ENCODE measurements at places on chromosomes 11 and 22.

DNA sequence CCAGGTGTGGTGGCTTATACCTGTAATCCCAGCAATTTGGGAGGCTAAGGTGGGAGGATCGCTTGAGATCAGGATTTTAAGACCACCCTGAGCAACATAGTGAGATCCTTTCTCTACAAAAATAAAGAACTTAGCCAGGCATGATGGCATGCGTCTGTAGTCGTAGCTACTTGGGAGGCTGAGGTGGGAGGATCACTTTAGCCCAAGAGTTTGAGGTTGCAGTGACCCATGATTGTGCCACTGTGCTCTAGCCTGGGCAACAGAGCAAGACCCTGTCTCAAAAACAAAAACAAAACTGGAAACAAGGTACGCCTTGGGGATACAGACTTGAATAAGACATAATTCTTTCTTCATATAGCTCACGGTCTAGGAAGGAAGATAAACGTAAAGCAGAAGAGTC is 63.1 kb upstream of the GRAMD1B start:
- DNase-seq: no peak

GRCh38 chr11:1881442-1882264 is 10.0 kb downstream of the PRR33 start:
- DNase-seq: no peak

GRCh38 chr11:106249617-106250239 is 172.3 kb downstream of the AASDHPPT start:
- no peak for DNase-seq

DNA sequence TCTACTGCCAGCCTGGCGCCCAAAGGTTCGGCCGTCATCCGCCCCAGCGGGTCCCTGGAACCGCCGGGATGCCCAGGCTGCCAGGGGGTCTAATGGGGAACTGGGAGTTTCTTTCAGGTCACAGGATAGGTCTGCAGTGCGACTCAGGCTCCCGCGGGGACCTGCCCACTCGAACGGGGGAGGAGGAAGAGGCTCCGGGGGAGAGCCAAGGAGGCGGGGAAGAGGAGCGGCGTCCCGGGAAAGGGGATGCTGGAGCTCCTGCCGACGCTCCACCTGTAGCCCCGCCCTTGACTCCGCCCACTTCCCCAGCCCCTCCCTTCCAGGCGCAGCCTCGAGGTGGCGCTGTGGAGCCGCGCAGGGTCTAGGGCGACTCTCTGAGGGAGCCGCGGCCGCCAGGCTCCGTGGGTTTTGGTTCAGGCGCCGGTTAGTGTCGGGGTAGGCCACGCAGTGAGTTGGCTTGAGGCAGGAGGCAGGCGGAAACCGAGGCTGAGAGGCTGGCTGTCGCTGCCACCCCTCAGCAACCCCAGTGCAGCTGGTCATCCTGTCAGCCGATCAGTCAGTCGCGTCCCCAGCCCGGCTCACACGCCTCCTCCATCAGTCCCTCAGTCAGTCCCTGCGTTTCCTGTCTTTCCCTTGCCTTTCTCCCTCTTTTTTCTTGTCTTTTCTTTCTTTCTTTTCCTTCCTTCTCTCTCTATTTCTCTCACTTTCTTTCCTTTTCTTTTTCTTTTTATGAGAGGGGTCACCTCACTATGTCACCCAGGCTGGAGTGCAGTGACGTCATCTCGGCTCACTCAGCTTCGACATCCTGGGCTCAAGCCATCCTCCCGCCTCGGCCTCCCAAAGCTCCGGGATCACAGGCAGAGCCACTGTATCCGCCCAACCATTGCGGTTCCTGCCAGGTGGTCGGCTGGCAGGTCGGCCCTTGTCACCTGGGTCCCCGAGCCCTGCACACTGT is 26.4 kb downstream of the YWHAH start:
- peak; percentile 76 for DNase-seq

GRCh38 chr11:47172740-47173336 is 3.8 kb downstream of the ARFGAP2 start:
- no peak for DNase-seq

- no peak for DNase-seq
Observed at GRCh38 chr22:27823221-27823620, 21.7 kb upstream of the MN1 start.

DNA sequence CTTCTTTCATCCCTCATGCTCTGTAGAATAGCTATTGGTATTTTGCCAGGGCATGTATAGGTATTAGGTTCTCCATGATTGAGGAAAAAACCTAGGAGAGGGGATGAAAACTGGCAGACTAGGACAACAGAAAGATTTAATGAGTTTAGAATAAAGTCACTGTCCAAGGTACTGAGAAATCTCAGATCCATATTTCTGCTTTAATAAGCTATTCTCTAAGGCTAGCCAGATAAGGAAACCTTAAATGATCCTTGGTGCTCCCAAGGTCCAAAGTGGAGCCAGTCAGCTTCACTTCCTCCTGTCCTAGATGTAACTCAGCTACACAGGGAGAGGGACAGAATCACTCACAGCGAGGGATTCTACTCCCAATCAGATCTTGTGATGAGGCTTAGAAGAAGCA is 13.7 kb upstream of the CSNK2A3 start:
- no peak for DNase-seq

- DNase-seq: peak; percentile 0
Observed at GRCh38 chr11:26522912-26523610, 49.0 kb downstream of the MUC15 start.

DNA sequence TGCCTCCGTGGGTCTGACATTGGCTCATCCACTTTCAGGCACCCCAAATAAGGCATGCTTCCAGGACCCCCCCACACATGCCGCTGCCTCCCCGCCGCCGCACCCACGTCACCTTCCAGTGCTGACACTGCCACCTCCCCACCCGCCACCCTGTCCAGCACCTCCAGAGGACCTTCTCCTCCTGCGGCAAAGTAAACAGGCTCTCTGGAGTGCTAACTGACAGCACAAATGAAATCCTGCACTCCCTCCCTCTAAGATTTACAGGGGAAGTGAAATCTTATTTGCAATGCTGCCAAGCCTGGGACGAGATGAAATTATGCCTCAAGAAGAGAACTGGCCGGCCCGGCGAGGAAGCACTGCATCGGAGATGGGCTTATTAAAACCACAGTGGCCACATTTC is 35.3 kb downstream of the MACROD1 start:
- no peak for DNase-seq

DNA sequence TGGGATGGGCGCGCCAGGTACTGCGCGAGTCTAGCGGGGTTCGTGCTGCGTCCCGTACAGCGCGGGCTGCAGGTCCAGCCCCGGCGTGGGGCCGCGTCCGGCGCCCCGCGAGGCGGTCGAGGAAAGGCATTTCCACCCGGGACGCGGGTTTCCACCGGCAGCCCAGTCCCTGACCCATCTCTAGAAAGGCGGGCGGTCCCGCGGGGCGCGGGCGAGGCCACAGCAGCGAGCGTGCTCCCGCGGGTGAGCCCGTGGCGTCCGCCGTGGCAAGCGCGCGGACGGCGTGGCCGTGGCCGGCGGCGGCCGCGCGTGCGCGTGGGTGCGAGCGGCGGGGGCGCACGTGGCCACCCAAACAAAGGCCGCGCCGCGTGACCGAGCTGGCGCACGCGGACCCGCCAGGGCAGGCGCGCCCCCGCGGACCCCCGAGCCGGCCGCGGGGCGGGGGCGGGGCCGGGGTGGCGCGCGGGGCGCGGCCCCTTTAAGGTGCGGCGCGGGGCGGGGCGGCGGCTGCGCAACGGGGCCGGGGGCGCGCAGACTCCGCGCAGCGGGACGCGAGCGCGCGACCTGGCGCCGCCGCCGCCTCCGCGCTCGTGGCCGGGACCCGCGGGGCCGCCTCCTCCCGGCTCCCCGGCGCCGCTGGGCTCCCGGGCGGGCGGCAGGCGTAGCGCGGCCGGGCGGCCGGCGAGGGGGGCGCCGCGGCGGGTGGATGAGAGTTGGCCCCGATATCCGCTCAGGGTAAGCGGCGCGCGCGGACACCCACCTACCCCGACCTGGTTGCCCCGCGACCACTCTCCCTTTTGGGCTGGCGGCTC is 39.3 kb upstream of the CELSR1 start:
- DNase-seq: peak; percentile 45

DNA sequence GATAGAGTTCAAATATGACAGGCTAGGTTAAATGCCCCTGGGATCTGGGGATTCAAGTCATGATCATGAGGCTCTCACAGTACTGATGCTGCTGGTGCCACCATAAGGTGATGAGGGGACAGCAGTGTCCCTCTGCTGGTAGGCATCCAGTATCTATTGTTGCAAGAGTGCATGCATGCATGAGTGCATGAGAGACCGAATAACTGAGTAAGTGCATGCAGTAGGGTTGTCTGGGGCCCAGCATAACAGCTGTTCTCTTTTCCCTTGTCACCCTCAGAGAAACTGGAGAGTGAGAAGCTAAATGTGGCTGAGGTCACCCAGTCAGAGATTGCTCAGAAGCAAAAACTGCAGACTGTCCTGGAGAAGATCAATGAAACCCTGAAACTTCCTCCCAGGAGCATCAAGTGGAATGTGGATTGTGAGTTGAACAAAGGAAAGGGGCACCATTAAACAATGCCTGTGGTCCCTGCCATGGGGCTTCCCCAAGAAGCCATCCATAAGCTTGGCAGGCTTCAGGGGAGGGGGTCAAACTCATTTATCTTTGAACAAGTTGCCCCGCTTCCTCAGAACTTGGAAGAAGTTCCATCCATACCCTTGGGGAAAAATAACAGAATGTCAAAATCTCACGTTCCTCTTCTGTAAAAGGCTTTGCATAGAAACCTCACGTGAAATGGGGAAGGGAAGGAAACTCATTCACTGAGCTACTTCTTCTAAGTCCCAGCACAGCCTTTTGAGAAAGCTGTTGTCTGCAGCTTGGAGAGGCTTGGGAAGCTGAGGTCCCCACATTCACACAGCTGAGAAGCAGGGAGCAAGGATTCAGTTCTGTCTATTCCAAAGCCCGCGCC is 119.0 kb downstream of the PARVA start:
- no peak for DNase-seq

DNA sequence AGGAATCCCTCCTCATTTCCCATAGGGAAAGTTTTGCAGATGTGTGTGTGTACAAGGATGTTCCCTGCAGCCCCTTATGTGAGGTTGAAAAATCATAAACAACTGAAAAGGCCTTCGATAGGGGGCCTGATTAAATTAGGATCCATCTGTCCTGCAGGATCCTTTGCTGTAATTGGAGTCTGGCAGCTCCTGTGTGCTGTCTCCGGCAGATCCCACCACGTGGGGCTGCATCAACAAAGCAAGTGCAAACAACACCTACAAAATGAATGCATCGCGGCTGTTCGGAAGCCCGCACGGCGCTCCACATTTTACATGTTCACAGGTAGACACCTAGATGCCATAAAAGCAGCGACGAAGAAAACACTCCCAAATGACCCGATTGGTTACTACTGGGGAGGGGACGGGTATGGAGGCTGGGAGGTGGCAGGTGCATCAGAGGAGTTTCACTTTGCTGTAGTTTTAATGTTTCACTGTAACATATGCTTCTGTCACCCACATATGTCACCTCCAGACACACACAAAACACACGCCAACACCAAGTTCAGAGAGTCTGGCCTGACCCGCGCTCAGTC is 52.2 kb downstream of the NFAM1 start:
- peak; percentile 44 for DNase-seq

- DNase-seq: no peak
Observed at GRCh38 chr11:135069063-135069462, 657.0 kb upstream of the B3GAT1 start.

- DNase-seq: no peak
Observed at GRCh38 chr22:37234736-37235711, 9.0 kb downstream of the RAC2 start.

DNA sequence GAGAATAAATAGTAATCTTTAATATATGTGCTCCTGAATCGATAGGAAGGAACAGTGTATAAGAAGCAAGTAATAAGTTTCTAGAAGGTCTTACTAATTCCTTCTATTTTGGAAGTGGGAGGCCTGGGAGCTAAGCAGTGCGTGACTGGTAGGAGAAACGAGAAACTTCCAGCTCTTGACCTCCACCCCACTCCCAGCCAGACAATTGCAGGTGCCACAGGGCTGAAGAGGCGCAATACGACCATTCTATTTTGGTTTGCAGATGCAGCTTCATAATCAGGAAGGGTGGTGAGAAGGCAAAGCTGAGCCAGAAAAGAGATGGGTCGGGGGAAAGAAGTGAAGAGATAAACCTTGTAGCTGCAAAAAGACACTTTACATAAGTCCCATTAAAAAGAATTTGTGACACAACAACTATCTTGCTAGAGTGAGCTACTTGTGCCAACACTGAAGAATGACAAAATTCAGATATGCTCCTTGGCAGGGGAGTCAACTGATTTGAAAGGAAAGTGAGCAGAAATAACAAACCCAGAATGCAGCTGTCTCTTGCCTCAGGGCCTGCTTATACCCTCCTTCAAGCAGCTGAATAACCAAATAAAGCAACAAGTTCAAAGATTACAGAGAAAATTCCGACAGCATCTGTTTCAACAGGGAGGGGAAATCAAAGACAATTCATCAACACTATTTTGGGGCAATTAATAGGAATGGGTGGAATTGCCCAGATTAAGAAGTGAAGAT is 35.1 kb downstream of the GRIA4 start:
- DNase-seq: no peak

DNA sequence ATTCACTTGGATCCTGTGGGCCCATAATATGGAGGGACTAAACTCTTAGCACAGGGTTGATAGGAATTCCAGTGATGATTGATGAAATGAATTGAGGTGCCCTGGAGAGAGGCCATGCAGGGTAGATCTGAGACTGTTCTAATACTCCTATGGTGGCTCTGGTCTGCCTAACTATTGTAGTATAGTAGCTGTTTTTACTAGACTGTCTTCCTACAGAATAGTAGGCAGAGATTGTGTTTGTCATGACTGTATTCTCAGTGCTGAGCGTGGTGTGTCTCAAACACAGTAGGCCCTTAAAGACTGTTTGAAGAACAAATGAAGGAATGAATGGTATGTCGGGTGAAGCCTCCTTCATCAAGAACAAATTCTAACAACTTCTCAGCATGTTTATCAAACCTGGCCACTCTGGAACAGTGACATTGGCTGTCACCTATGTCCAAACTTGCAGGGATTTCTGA is 107.0 kb upstream of the SESN3 start:
- no peak for DNase-seq

- DNase-seq: peak; percentile 20
Observed at GRCh38 chr22:38766076-38766777, 10.4 kb upstream of the SUN2 start.

- no peak for DNase-seq
Observed at GRCh38 chr11:9530901-9531625, 42.4 kb upstream of the WEE1 start.

DNA sequence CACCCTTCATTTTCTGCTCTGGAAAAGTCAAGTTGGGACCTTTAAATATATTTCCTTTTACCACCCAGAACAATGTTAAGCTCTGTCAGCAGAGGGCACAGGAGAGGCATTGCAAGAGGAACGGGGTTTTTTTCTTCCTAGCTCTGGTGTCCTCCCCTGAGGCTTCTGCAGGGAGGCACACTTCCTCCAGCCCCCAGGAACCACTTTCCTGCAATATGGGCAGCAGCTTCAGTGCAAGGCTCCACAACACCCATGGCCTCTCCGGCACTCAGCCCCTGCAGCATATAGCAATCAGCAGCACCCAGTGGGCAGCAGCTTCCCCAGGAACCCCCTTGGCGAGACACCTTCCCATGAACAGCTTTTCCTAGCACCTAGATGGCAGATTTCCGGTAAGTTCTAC is 101.4 kb downstream of the SYT9 start:
- DNase-seq: no peak

GRCh38 chr11:14973621-14974514 is 1.7 kb upstream of the CALCA start:
- DNase-seq: peak; percentile 55

- no peak for DNase-seq
Observed at GRCh38 chr11:112127056-112127455, 36.8 kb downstream of the IL18 start.

- no peak for DNase-seq
Observed at GRCh38 chr11:79165908-79166307, 274.9 kb downstream of the TENM4 start.
